Spleen (tissue), 13 donors: ENCODE measurements at places on chromosomes 11 and 22. TPM values are rescaled to one million over a fixed set of nuclear protein-coding genes. Genes with fewer than 3 reads are reported as not detected.
A peak's percentile ranks its signal among the peaks of the same experiment; 100 is the strongest.

Gene PRODH
- not detected for total RNA-seq

Gene OR4A16
- not detected for total RNA-seq

Gene RAB36
- total RNA-seq = 1.6 TPM

Gene XKR3
- not detected for total RNA-seq

Gene CDC45
- 4.5 TPM for total RNA-seq

Gene DGCR6
- 2.3 TPM for total RNA-seq

Gene CCDC116
- total RNA-seq = 0.63 TPM

Gene CHRM1
- not detected for total RNA-seq

Gene NLRP6
- total RNA-seq = 6.3 TPM

DNA sequence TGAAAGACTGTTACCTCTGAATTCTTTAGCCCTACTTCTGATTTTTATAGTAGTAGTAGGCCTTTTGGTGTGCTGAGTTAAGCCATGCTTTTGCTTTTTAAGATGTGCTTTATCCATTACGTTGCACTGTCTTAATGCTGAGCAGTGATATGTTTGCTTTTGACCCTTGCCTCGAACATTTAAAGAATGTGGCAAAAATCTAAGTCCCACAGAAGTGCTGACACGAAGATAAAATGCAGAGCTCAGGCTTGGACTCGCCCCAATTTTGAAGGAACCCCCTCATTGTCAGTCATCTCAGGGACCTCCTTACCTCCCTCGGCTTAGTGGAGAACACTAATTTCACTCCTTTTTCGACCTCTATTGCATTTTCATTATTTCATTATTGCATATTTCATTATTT is 272.9 kb downstream of the DDX10 start:
- no peaks in the 10 kb centered on the region for H3K4me1 ChIP-seq
- H3K36me3 ChIP-seq = peaks cover 14% of the 10 kb centered on the region
- H3K27me3 ChIP-seq = no peaks in the 10 kb centered on the region
- H3K27ac ChIP-seq = no peak overlapping the region
- no peak overlapping the region for H3K4me3 ChIP-seq

- no peaks in the 10 kb centered on the region for H3K36me3 ChIP-seq
- H3K27ac ChIP-seq = peak overlapping the region; percentile 37
- no peak overlapping the region for H3K4me3 ChIP-seq
- peaks cover 56% of the 10 kb centered on the region for H3K4me1 ChIP-seq
- no peak for DNase-seq
- no peaks in the 10 kb centered on the region for H3K27me3 ChIP-seq
Observed at GRCh38 chr11:66112041-66112491, 42.0 kb downstream of the PACS1 start.

- H3K4me3 ChIP-seq = no peak overlapping the region
- H3K36me3 ChIP-seq = no peaks in the 10 kb centered on the region
- H3K4me1 ChIP-seq = no peaks in the 10 kb centered on the region
- peaks cover 64% of the 10 kb centered on the region for H3K27me3 ChIP-seq
Observed at GRCh38 chr11:113991170-113991569, 16.3 kb downstream of the HTR3A start.

DNA sequence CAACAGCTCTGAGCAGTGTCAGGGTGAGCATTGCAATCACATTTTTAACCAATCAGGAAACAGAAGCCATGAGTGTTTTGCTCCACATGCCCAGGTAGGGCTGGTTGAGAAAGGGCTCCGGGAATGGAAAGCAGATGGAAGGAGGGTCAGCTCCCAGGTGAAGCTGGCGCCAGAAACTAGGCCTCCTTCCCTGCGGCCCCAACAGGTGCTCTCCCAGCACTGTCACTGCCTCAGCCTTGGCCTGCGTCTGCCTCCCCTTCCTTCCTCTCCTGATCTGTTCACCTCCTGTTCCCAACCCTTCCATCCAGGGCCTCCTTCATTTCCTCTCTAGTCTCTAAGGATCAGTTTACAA is 4.6 kb upstream of the VSIG10L2 start:
- H3K27ac ChIP-seq = no peak overlapping the region
- H3K4me3 ChIP-seq = no peak overlapping the region
- no peaks in the 10 kb centered on the region for H3K36me3 ChIP-seq
- no peaks in the 10 kb centered on the region for H3K27me3 ChIP-seq

DNA sequence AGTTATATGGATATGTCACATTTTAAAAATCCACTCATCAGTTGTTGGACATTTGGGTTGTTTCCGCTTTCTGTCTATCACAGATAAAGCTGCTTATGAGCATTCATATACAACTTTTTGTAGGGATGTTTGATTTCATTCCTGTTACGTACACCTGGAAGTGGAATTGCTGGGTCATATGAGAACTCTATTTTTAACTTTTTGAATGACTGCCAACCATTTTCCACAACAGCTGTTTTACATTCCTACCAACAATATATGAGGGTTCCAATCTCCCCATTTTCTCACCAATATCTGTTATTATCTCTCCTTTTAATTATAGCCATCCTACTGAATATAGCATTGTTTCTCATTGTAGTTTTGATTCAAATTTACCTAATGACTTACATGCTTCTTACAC is 172.0 kb downstream of the UVRAG start:
- DNase-seq = no peak
- H3K4me3 ChIP-seq = no peak overlapping the region
- no peaks in the 10 kb centered on the region for H3K4me1 ChIP-seq
- H3K36me3 ChIP-seq = peaks cover 61% of the 10 kb centered on the region

DNA sequence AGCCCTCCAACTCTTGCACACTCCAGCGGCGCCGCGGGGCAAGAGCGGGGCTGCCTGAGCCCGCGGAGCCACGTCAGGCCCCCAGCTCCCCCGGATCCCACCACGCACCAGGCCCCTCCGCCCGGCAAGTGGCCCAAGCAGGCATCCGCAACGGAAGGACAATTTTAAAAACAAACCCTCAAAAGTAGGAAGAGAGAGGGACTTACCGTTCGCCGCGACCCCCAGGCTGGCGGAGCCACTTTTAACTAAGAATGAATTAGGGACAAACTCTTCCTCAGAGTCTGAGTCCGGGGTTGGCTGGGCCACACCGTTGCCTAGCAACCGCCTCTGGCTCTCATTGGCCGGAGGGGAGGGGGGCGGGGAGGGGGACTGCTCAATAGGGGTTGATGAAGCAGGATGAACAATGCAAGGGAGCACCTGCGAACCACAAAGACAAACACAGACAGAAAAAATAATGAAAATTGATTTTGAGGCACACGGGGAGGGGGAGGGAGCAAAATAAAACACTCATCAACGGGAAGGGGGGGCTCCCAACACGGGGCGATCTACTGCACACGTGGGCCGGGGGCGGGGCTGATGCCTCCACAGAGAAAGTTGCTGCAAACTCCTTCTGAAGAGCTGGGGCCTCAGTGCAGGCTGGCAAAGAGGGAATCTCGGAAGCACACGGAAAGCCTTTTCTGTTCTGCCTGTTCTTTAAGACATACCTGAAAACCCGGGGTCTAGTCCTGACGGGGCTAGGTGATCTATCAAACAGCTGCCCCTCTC is 387.5 kb upstream of the NARS2 start:
- H3K36me3 ChIP-seq = no peaks in the 10 kb centered on the region
- H3K4me3 ChIP-seq = no peak overlapping the region
- DNase-seq = no peak
- H3K27ac ChIP-seq = no peak overlapping the region
- H3K4me1 ChIP-seq = no peaks in the 10 kb centered on the region

- no peaks in the 10 kb centered on the region for H3K4me1 ChIP-seq
- DNase-seq = no peak
- H3K27me3 ChIP-seq = no peaks in the 10 kb centered on the region
- no peaks in the 10 kb centered on the region for H3K36me3 ChIP-seq
Observed at GRCh38 chr11:112115386-112115785, 28.7 kb downstream of the SDHD start.

DNA sequence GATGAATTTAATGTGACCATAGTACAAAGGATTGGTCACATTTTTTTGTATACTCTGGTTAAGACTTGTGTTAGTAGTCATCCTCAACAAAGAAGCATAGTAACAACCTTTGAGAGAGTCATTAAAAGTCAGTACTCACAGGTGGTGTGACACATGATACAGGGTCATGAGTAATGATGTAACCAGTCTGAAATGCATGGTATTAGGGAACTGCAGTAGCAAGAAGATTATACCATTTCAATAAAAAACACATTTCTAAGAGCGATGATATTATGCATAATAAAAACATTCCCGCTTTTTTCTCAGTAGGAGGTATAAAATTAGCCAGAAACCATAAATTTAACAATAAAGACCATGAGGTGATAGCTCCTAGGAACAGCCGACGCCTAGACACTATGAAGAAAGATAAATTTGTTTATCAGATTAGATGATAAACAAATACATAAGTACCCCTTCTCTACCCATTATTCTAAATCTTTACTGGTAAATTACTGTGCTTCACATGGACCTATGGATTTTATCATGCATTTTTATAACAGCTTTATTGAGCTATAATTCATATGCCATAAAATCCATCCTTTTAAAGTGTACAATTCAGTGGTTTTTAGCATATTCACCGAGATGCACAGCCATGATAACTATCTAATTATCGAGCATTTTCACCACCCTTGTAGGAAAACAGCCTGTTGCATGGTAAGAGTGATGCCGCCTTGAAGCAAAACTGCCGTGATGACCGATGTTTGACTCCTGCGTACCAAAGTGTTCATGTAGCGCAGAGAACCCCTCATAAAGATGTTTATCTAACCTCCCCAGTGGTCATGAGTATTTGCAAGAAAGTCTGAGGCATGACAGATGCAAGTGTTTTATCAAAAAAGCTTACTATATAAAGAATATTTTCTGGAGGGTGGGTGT is 41.8 kb downstream of the TMPRSS5 start:
- no peak overlapping the region for H3K4me3 ChIP-seq
- no peak overlapping the region for H3K27ac ChIP-seq
- no peaks in the 10 kb centered on the region for H3K27me3 ChIP-seq
- DNase-seq = no peak

- no peaks in the 10 kb centered on the region for H3K27me3 ChIP-seq
- H3K36me3 ChIP-seq = peaks cover 68% of the 10 kb centered on the region
- peak overlapping the region; percentile 79 for H3K27ac ChIP-seq
- H3K4me3 ChIP-seq = no peak overlapping the region
Observed at GRCh38 chr22:31614781-31615490, 47.1 kb downstream of the PISD start.

- no peak for DNase-seq
- no peaks in the 10 kb centered on the region for H3K36me3 ChIP-seq
- no peak overlapping the region for H3K4me3 ChIP-seq
- H3K27ac ChIP-seq = no peak overlapping the region
Observed at GRCh38 chr11:127058524-127058923, 58.0 kb upstream of the KIRREL3 start.

GRCh38 chr11:19949606-19950005 is 210.7 kb downstream of the DBX1 start:
- no peak overlapping the region for H3K4me3 ChIP-seq
- no peaks in the 10 kb centered on the region for H3K27me3 ChIP-seq
- no peak for DNase-seq

DNA sequence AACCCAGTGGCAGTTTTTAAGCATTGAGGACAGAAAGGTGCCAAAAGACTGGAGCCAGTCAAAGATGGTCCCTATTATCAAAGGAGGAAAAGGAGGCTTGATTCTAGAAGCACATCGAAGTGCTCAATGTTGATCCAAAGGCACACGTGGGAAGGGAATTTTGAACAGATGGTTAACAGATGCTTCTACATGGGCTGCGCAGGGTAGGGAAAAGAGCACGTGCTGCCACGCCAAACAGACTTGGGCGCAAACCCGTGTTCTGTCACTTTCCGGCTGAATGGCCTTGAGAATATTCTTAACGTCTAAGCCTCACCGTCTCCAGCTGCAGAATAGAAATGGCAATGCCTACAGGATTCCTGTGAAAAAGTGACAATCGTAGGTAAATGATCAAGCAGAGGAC is 217.9 kb upstream of the MTNR1B start:
- H3K27me3 ChIP-seq = peaks cover 4% of the 10 kb centered on the region
- no peaks in the 10 kb centered on the region for H3K36me3 ChIP-seq
- no peak overlapping the region for H3K27ac ChIP-seq
- no peak for DNase-seq
- H3K4me3 ChIP-seq = no peak overlapping the region

- peaks cover 3% of the 10 kb centered on the region for H3K36me3 ChIP-seq
- no peak overlapping the region for H3K27ac ChIP-seq
- H3K27me3 ChIP-seq = no peaks in the 10 kb centered on the region
- H3K4me3 ChIP-seq = no peak overlapping the region
Observed at GRCh38 chr22:38724926-38725571, 19.3 kb downstream of the GTPBP1 start.

GRCh38 chr11:126597041-126597440 is 241.6 kb downstream of the ST3GAL4 start:
- H3K4me1 ChIP-seq = no peaks in the 10 kb centered on the region
- no peak overlapping the region for H3K27ac ChIP-seq
- H3K4me3 ChIP-seq = no peak overlapping the region
- H3K27me3 ChIP-seq = no peaks in the 10 kb centered on the region

- no peak overlapping the region for H3K4me3 ChIP-seq
- no peaks in the 10 kb centered on the region for H3K27me3 ChIP-seq
- DNase-seq = no peak
- H3K27ac ChIP-seq = no peak overlapping the region
- H3K4me1 ChIP-seq = no peaks in the 10 kb centered on the region
Observed at GRCh38 chr11:114679505-114679904, 1.2 kb downstream of the NXPE2 start.

DNA sequence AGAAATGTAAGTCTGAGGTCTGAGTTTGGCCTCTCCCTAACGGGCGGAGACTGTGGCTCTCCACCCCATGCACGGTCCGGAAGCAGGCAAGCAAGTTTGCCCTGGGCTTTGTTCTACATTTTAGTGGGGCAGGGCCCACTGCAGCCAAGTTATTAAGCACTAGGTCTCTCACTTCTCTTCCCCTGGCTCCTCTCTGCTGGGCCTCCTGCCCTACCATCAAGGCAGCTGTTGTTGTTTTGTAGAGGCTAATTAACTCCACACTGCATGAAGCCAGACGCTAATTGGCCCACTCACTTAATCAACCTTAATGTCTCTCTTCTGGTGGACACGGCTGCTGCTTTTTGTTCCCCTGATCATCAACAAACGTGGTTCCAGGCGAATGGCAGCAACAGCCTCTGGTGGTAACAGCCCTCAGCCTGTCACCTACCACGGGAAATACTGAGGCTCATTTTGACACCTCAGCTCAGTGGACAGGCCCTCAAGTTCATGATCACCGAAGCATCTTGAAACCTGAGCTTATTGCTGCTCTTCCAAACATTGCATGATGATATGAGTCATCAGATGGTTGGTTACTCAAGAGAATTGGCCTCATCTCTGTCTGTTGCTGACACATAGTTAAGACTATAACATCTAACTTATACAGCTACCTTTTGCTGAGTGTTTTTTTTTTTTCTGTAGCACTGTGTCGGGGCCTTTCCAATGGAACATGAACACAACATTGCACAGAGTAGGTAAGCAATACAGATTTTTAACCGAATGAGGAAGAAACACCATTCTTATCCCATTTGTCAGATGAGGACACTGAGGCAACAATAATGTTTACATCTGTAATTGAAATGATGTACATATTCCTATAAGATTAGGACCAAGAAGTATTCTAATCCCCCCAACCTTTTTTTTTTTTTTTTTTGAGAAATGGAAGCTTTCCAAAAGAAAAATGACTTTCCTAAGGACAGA is 20.8 kb upstream of the LMO2 start:
- no peaks in the 10 kb centered on the region for H3K36me3 ChIP-seq
- no peaks in the 10 kb centered on the region for H3K27me3 ChIP-seq
- H3K27ac ChIP-seq = peak overlapping the region; percentile 84
- H3K4me1 ChIP-seq = peaks cover 43% of the 10 kb centered on the region
- peak; percentile 83 for DNase-seq
- H3K4me3 ChIP-seq = no peak overlapping the region

- no peaks in the 10 kb centered on the region for H3K27me3 ChIP-seq
- peaks cover 5% of the 10 kb centered on the region for H3K4me1 ChIP-seq
- no peak overlapping the region for H3K27ac ChIP-seq
Observed at GRCh38 chr11:35919244-35919643, 24.6 kb upstream of the LDLRAD3 start.

GRCh38 chr22:36077271-36077670 is 48.6 kb upstream of the RBFOX2 start:
- H3K27ac ChIP-seq = no peak overlapping the region
- DNase-seq = no peak
